ENCODE measurements at places on chromosomes 6 and 20.

GRCh38 chr20:44997668-44998067 lies 31.4 kb downstream of the STK4 start:
- DNase-seq: no peak

DNA sequence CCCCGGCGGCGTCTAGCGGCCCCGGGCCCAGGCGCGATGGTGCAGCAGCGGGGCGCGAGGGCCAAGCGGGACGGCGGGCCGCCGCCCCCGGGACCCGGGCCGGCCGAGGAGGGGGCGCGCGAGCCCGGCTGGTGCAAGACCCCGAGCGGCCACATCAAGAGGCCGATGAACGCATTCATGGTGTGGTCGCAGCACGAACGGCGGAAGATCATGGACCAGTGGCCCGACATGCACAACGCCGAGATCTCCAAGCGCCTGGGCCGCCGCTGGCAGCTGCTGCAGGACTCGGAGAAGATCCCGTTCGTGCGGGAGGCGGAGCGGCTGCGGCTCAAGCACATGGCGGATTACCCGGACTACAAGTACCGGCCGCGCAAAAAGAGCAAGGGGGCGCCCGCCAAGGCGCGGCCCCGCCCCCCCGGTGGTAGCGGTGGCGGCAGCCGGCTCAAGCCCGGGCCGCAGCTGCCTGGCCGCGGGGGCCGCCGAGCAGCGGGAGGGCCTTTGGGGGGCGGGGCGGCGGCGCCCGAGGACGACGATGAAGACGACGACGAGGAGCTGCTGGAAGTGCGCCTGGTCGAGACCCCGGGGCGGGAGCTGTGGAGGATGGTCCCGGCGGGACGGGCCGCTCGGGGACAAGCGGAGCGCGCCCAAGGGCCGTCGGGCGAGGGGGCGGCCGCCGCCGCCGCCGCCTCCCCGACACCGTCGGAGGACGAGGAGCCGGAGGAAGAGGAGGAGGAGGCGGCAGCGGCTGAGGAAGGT lies 715 bp downstream of the SOX12 start:
- peak; percentile 54 for DNase-seq

GRCh38 chr6:41497994-41498393 lies 48.2 kb upstream of the FOXP4 start:
- no peak for DNase-seq

GRCh38 chr6:35328108-35328723 lies 14.1 kb upstream of the PPARD start:
- DNase-seq: no peak

DNA sequence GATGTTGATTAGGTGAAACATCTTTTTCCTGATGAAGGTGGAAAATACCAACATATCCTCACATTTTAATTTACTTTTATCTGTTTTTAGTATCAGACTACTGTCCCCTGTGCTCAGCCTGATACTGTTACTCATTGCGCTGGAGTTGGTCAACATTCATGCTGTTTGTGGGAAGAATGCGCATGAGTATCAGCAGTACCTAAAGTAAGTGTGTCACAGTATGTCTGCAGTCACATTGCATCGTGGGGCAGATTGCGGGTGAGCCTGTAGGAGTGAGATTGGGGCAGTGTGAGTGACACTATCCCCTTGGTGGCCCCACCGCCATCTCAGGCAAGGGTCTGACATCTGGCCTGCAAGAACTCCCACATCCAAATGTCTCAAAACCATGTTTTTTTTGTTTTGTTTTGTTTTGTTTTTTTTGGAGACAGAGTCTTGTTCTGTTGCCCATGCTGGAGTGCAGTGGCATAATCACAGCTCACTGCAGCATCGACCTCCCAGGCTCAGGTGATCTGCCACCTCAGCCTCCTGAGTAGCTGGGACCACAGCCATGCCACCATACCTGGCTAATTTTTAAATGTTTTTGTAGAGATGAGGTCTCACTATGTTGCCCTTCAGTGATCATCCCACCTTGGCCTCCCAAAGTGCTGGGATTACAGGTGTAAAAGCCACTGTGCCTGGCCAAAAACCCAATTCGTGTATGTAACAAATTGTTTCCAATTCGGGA lies 27.8 kb downstream of the ERMARD start:
- DNase-seq: no peak

- no peak for DNase-seq
These were observed 201.2 kb upstream of the MYLIP start for GRCh38 chr6:15927531-15928225.

- DNase-seq: no peak
These were observed 480 bp upstream of the NT5E start for GRCh38 chr6:85449388-85449817.

GRCh38 chr20:54064939-54065338 lies 5.5 kb downstream of the BCAS1 start:
- no peak for DNase-seq

GRCh38 chr6:152110886-152111820 lies 303.7 kb downstream of the ESR1 start:
- DNase-seq: no peak

GRCh38 chr20:23180451-23180921 lies 94.4 kb upstream of the CD93 start:
- no peak for DNase-seq

DNA sequence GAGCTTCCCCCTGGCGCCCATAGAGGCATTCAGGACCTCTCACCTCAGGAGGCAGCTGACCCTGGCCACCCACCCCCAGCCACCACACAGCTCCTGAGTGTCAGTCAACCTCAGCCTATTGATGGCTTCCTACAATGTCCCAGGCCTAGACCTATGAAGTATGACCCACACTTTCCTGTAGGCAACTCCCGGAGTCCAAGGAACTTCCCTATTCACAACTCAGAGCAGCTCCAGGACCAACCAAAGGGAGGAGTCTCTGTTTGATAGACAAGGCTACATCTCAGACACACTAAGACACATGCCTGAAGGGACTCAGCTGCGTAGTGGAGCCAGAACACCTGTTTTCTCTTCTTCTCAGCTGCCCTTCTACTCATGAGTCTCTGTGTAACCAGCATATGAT lies 169.1 kb downstream of the MAFB start:
- no peak for DNase-seq

DNA sequence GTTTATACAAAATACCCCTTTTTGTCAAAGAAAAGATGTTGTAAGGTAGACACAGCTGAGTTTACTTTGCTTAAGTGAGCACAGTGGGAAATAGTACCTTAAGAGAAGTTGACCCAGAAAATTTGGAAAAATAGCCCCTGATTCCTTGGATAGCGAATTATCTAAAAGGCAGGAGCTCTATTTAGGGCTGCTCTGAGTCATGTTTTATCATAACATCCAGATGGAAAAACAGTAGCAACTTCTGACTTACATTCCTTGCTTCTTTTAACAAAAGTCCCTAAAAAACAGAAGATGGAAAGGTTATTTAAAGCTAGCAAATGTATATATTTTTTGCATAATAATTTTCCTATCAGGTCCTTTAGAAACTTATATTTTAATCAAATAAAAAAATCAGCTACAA lies 59.0 kb downstream of the THEMIS start:
- DNase-seq: no peak

GRCh38 chr6:332671-333070 lies 40.4 kb downstream of the DUSP22 start:
- DNase-seq: no peak

- DNase-seq: no peak
These were observed 7.7 kb downstream of the NTSR1 start for GRCh38 chr20:62716198-62716940.

GRCh38 chr20:20593447-20594170 lies 118.8 kb downstream of the RALGAPA2 start:
- DNase-seq: peak; percentile 35

- no peak for DNase-seq
These were observed 18.8 kb downstream of the KCNK5 start for GRCh38 chr6:39210450-39210849.

GRCh38 chr6:169785566-169785965 lies 34.1 kb downstream of the ERMARD start:
- no peak for DNase-seq

- DNase-seq: no peak
These were observed 11.5 kb downstream of the RNF146 start for GRCh38 chr6:127277878-127278843.

GRCh38 chr6:26322645-26323482 lies 42.1 kb upstream of the BTN3A2 start:
- no peak for DNase-seq

DNA sequence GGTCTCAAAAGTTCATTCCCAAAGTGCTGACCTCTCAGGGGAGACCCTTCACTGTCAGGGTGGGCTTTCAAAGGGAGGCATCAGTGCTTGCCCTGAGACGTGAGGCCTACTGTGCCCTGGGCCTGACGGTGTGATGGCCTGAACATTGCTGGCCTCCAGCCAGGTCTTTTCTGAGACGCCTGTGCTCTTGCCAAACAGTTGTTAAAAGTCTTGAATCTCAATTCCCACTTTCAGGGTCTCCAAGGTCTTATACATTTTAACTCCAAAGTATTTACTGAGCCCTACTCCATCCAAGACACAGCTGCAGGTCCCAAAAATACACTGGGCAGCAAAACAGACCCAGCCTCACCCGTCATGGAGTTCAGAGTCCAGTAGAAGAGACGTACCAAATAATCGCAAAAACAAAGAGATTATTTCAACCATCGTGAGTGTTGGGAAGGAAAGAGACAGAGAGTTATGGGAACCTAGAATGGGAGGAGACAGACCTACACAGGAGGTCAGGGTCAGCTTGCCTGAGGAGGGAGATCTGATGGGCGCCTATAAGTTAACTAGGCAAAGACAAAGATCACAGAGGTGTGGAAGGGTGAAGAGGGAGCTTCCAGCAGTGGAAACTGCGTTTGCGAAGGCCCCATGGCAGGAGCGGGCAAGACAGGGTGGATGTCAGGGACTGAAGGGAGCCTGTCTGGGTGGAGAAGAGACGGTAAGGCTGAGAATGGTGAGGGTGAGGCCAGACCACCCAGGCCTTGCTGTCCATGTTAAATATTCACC lies 446.3 kb downstream of the PREX1 start:
- DNase-seq: no peak

- no peak for DNase-seq
These were observed 88.3 kb upstream of the TMEM30A start for GRCh38 chr6:75372884-75373283.

DNA sequence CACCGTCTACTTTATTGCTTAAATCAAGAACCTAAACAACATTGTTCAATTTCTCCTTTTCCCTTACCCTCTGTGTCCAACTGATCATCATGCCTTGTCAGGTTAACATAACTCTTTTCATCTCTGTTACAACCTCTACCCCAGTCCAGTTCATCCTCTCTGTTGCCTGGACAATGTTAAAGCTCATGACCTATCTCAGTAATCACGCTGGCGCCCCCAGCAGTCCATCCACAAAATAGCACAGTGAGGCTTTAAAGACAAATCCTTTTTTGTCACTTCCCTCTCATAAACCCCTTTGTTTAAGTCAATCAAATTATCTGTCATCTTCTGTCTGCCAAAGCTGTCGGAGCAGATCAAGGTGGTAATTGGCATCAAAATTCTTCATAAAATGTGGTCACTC lies 140.1 kb downstream of the QKI start:
- no peak for DNase-seq

- DNase-seq: no peak
These were observed 353.2 kb downstream of the BTBD3 start for GRCh38 chr20:12270863-12271262.

DNA sequence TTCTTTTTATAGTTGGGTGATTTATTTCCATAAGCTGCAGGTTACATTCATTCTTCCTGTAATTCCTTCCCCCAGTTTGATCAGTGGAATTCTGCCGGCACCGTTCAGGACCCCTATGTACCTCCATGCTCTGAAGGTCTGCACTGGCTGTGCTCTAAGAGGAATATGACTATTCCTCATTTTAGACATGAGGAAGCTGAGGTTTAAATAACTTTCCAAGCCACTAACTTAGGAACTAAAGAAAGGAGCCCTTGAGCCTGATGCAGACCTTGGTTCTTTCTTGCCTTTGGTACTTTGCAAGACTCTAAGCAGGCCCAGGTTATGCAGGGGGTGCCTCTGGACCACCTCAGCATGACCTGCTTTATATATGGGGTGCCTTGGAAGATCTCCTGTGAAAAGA lies 318.5 kb downstream of the QKI start:
- no peak for DNase-seq

DNA sequence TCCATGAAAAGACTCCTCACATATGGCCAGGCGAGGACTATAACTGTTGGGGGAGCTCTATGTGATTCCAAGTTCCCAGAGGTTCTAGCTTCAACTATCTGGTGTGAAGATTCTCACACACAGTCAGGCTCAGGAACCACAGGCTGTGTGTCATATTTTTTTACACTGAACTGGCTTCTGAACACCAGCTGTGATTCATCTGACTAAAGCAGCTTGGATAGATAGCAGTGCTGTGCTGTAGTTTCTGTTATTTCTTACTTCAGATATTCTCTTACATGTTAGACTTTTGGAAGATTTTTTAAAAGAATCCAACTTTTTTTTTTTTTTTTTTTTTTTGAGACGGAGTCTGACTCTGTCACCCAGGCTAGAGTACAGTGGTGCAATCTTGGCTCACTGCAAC lies 140.7 kb upstream of the MCHR2 start:
- DNase-seq: no peak

- DNase-seq: no peak
These were observed 289.2 kb upstream of the RNF24 start for GRCh38 chr20:4304601-4305000.

DNA sequence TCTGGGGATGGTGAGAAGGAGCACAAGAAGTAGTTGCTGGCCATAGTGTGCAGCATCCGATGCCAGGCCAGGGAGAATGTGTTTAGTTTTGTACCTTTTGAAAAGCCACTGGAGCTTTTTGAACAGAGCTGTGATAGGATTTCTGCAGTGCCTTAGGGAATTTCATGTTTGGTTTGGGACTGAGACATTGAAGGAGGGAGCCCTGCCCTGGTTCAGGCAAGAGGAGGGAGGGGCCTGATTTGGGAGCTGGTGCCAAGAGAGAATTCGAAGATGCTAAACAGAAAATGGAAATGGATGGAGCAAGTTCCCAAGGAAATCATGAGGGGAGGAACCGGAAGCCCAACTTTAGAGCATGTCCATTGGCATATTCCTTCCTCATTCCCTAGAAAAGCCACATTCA lies 80.7 kb downstream of the KIZ start:
- no peak for DNase-seq

DNA sequence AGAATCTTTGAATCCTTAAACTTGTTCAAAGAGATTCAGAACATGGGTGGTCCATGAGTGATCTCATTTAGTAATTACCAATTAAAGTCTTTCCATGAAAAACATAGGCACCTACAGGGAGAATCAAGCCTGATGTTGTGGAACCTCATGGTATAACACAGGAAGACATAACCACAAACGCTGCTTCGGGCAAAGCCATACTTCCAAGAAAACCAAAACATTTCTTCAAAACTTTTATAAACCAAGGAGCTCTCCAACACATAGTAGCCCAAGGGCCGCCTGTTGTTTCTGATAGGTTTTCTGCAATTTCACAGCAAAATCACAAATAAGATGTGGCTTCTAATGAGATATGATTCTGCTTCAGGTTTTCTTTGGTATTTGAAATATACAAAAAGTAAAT lies 2.5 kb downstream of the CHD6 start:
- DNase-seq: no peak

DNA sequence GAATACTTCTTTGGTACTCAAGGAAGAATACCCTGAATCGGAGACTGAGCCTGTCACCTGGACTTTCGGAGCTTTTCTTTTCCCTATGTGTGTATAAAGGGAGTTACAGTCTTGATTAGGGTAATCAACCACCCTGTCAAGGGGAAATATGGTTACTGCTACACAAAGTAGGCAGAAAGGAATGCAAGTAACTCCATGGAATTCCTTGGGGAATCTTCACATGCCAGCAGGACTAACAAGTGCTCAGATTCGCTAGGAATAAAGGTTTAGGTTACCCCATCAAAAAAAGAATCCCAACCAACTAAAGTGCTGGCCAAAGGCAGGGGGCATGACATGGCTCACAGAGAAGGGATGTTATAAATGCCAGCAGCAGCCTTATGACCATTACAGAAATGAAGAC lies 10.4 kb downstream of the KCNS1 start:
- no peak for DNase-seq

- DNase-seq: no peak
These were observed 9.1 kb downstream of the RBM38 start for GRCh38 chr20:57400231-57400701.
